ENCODE measurements at places on chromosomes 4 and X.

DNA sequence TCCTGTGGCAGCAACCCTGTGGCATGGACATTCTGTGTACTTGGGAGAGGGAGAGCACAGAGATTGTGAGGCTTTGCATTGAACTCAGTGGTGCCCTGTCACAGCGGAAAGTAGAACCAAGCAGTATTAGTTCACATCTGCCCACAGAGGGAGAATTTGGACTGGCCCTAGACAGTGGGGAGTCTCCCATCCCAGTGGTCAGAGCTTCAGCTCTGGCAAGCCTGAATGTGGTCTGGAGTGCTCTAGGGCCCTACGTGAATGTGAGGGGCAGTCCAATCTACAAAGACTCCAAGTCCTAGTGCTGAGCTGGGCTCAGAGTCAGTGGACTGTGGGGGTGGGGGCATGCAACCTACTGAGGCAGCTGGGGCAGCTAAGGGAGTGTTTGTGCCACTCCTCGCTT, 34.8 kb downstream of the ZIC3 start:
- DNase-seq = no peak

DNA sequence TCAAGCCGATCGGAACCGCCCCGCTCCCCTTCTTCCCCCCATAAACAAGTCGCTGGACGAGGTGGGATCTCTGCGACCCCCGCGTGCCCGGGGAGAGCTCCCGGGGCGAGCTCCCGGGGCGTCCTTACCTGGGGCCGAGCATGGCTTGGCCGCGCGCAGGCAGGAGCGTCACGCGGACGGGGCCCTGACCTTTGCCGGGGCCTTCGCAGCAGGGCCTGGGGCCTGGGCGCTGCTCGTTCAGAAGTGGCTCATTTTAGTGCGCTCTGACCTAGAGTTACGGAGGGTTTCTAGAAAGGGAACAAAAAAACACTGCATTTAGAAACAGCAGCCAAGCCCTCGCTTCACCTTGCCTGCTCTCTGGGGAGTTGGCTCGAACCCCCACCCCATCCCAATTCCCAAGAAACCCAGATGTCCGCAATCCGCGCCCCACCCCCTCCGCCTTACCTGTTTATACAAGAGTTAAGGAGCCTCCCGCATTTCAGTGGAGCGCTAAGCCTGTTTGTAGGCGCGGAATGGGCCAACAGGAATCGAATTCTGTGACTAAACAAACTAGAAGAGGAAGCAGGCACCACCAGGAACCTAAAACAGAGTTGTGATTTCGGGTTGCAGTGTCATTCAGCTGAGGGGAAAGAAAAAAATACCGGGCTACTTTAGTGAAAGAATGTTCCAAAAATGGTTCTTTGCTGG, 814 bp upstream of the RBM47 start:
- no peak for DNase-seq

DNA sequence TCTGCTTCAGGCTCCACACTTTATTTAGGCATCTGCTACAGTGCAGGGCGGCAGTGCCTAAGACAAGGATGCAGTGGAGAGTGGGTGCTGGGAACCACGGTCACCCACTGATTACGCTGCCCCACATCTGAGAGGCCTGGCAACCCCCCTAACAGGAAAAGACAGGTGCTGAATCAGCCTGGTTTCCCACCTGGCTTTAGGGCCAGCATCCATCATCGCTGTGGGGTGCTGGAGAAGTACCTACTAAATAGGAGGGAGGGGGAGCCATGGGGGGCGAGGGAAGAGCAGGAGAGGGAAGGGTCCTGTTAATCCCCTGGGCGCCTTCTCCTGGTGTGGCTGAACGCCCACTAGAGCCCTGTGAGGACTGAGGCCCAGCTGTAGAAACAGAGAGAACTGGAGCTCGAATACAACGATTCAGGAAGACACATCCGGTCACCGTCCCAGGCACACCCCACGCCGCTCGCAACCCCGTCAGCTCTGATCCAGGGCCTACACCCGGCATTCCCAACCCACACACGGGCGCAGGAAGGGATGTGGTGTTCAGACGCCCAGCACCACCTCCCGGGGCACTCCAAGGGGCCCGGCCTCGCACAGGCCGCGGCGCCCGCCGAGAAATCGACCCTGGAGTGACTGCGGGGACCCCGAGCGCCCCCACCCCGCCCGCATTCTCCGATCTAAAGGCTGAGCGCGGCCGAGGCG, 554 bp downstream of the DCTD start:
- no peak for DNase-seq

DNA sequence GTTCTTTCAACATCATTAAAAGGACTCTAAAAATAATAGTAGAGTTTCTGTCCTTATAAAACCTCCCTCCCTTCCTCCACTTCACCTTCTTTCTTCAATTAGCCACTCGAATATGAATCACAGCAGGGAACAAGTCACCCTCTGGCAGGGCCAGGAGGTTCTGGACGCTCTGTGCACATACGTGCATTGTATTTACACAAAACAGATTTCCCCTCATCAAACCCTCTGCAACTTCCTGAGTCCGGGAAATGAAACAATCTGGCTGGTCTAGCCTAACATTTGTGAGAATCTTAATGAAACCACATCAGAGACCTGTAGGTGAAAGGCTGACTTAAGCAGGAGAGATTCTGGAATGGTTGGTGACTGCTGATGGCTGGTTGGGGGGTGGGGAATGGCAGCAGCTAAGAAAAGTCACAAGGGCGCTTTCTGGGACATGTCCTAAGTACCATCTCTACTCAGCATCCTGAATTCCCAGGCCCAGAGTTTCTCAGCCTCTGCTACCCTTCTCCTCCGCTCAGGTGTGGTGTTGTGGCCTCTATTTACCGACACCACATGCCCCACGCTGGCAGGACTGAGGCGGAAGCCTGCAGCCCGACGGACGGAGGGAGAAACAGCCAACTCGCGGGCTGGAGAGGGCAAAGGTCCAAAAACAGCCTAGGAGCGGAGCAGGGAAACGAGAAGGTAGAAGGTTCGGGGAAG, 1.0 kb downstream of the ZDHHC9 start:
- DNase-seq = no peak

GRCh38 chr4:138053641-138054301, 188.4 kb downstream of the SLC7A11 start:
- DNase-seq = no peak

- DNase-seq = no peak
These were observed 173.3 kb upstream of the PSAPL1 start for GRCh38 chr4:7608046-7608445.

DNA sequence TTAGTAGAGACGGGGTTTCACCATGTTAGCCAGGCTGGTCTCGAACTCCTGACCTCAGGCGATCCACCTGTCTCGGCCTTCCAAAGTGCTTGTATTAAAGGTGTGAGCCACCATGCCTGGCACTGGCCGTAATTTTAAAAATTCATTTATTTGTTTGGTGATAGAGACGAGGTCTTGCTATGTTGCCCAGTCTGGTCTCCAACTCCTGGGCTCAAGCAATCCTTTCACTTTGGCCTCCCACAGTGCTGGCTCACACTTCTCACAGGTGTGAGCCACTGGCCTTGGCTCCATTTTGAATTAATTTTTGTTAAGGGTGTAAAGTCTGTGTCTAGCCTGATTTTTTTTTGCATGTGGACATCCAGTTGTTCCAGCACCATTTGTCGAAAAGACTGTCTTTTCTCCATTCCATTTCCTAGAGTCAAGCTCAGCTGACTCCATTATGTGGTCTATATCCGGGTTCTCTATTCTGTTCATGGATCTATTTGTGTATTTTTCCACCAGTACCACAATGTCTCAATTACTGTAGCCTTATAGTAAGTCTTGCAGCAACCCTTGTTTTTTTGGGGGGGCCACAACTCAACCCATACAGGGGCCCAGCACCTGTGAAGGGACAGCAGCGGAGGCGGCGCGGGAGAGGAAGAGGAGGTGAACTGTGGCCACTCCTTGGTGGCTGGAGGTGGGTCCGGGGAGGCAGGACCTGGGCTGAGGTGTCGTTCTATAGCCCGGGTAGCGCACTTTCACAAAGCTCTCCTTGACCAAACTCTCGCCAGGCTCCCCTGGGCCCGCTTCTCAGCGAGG, 1.5 kb upstream of the NSD2 start:
- DNase-seq = no peak
